ENCODE measurements at places on chromosomes 12 and 14.

- peak; percentile 11 for DNase-seq
Measured at GRCh38 chr12:388541-389141, 479 bp downstream of the KDM5A start.

DNA sequence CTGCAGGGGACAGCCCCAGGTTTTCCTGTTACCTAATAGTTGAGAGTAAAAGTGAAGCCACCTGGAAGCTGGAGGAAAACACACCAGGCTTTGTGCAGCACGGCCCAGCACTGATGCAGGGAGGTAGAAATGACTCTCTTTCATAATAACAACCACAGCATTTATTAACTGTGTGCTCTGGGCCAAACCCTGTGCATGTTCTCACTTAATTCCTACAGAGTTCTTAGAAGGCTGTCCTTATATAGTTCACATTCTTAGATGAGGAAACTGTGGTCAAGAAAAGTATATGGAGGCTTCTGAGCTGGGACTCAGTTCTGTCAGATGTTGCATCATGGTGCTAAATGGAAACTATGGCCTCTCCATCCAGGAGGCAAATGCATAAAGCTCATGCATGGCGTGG lies 100.0 kb downstream of the PAPOLA start:
- DNase-seq: no peak

DNA sequence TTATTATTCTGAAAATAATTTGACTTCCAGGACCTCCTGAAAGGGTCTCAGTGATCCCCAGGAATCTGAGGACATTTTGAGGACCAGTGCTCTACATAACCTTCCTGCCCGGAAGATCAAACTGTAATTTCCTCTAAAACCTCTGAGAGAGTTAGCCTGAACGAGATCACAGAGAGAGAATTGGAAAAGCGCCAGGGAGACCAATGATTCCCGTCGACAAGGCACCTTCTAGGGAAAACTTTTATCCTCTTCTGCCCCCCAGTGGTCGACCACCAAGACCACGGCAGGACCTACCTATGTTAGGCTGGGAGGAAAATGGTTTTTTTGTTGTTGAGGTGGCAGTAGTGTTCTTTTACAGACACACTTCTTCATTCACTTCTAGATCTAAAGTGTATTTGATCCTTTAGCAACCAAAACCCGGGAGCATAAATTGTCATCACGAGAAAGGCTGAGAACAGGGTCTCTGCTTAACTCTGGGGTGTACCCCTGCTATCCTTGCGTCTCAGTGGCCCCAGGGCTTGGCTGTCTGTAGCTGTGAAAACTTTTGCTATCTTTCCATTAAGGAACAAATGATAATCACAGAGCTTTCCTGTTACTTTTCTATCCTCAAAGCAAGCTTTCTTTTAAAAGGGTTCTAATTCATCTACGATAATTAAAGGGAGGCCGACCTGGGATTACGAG lies 62.9 kb upstream of the NID2 start:
- DNase-seq: peak; percentile 29

DNA sequence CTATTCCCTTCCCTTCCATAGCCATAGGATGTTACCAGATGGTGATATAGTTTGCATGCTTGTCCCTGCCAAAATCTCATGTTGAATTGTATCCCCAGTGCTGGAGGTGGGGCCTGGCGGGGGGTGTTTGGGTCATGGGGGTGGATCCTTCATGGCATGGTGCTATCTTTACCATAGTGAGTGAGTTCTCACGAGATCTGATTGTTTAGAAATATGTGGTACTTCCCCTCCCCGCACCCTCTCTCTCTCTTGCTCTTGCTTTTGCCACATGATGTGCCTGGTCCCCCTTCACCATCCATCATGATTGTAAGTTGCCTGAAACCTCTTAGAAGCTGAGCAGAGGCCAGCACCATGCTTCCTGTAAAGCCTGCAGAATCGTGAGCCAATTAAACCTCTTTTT lies 181.3 kb downstream of the CAND1 start:
- DNase-seq: no peak

GRCh38 chr14:91418387-91419043 lies 895 bp upstream of the CCDC88C start:
- DNase-seq: no peak

GRCh38 chr12:126952096-126953007 lies 1314.6 kb upstream of the TMEM132C start:
- DNase-seq: no peak

DNA sequence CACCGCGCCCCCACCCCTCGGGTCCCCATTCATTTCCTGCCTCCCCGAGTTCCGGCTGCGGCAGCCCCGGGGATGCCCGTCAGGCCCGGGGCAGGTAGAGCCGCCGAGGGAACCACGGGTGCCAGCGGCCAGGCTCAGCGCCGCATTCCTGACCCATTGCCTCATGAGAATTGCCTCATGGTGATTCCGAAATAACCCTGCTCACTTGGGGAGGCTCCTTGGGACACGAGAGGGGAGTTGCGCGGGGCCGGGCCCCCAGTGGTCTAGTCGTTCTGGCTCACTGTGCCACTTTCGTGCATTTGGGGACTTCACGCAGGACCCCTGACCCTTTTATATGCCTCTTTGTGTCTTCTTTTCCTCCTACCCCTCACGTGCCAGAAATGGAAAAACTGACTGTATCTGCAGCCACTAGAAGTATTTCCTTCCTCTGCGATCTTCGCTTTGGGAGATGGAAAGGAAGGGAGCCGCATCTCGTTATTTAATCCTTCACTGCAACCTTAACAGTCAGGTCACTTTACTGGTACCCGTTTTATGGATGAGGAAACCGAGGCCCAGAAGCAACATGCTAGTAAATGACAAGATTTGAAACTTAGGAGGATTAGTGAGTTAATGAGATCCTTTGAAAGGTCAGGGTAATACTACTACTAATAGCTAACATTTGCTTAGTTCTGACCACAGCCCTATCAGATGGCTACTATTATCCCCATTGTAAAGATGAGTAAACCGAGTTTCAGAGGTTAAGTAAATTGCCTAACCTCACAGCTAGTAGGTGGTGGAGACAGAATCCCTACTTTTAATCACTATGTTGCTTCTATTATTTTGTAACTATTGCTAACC lies 768 bp downstream of the PTPN11 start:
- DNase-seq: no peak

GRCh38 chr14:73712071-73712506 lies 2.1 kb downstream of the PNMA1 start:
- DNase-seq: no peak

- peak; percentile 36 for DNase-seq
Measured at GRCh38 chr12:67698672-67699581, 50.4 kb downstream of the DYRK2 start.

DNA sequence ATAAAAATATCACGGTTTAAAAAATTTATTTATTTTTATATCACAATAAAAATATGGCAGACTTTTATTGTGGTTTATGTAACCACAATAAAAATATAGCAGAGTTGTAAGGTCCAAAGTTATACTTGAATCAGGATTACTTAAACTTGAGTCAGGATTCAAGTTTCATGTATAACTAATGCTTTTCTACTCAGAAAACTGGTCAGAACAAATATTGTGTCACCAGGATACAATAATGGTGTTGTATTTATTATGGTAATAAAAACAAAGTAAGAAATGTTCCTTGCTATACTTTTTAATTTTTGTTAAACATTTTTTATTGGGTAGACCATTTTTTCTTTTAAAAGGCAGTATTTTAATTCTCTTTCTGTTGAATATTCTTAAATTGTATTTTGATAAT lies 29.2 kb upstream of the EPS8 start:
- DNase-seq: no peak

- no peak for DNase-seq
Measured at GRCh38 chr12:102951841-102952240, 5.6 kb upstream of the ASCL1 start.

DNA sequence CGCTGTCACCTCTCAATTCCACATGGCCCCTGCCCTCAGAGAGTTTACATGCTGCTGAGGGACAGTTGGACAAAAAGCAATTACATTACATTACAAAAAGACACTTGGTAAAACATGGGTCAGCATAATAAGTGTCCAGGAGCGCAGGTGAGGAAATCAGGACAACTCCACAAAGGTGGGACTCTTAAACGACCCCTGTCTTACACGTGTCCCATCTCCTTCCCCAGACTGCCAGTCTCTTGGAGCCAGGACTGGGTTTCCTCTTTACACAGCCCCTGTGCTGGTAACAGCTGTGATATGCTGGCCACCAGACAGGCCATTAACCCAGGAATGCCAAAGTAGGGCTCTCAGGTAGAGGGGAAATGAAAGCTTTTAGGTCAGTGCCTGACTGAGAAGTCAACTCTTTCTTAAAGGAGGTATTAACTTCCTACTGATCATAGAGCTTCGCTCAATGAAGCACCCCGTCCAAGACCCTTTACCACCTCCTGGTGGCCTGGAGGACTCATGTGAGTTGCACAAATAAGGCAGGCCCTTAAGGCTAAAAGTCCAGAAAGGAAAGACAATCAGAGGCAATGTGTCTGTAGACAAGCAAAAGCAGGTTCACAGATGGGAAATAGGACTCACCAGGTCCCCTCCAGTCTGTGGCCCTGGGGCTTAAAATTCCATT lies 55.5 kb downstream of the ANO2 start:
- no peak for DNase-seq

DNA sequence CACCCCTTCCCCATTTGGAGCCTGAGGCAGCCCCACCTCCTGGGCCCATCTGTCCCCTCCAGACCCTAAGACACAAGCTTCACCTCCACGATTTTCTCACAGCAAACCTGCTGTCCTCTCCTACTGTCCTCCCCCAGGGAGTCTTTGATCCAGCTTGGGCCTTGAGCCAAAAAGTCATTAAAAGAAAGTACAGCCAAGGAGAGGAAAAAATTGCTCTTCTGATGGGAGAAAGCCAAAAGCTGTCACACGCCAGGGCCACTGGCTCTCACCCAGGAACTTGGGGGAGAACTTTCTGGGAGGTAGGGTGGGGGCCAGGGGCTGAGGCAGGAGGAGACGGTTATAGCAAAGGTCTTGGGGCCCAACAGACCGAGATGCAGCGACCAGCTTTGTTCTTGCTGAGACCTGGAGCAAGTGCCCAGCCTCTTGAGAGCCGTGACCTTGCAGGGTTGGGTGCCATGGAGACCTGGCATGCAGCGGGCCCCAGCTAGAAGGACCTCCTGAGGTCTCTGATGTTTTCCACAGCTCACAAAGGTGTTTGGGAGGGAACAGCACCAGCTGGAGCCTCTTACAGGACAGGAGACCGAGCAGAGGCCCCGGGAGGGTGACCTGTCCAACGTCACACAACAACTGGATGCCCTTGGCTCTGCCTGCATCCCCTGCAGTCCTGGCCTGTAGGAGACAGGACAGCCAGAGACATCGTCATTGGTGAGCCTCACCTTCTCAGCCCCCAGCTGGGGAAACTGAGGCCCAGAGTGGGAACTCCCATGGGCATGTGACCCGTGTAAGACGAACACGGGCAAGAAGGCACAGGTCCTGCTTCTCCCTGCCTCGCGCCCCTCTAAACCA lies 124.5 kb downstream of the CALM1 start:
- no peak for DNase-seq
